ENCODE measurements at places on chromosomes 12 and 14.

DNA sequence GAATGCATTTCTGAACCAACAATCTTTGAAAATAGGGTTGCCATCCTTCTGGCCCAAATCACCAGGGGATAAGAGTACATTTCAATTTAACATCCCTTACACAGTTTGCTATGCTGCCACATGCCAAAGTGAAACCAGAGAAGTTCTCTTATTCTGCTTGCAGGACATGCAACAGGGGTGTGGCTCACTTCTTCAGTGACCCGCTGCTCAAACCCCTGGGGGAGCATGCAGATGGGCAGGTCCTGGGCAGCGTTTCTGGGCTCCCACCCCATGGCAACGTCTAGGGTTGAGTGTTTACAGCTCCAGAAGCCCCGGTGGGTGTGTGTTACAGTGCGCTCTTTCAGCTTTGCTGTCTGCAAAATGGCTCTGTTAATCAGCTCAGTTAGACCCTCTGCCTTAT is 1306.3 kb upstream of the TMEM132C start:
- DNase-seq: no peak

DNA sequence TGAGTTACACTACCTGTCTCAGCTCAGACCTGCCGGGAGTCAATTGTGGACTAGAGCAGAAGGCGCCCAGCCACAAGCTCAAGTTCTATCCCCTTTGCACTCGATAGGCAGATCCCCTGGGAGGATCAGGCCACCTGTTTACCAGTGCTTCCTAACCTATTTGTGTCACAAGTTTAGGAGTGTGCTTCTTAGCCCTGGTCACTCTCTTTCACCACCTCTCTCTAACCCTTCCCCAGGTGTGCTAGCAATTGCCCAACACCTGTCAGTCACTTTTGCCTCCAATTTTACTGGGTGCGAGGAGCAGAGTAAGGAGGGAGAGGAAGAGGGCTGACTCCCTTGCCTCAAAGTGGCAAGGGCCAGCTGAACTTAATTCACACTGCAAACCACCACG is 745 bp upstream of the NAA30 start:
- peak; percentile 26 for DNase-seq

GRCh38 chr12:114395755-114396152 is 10.2 kb downstream of the TBX5 start:
- DNase-seq: no peak

- DNase-seq: no peak
These were observed 27.9 kb upstream of the CCDC60 start for GRCh38 chr12:119306593-119306992.

- DNase-seq: no peak
These were observed at the start of gene GRIN2B for GRCh38 chr12:13981296-13981962. Gene GRIN2B (minus strand): TSS chr12:13981602. CDS start chr12:13866208, 115,394 bp downstream.

- no peak for DNase-seq
These were observed 6.2 kb upstream of the TCP11L2 start for GRCh38 chr12:106296179-106296877.

- DNase-seq: no peak
These were observed 5.1 kb upstream of the NUMB start for GRCh38 chr14:73463411-73463810.

DNA sequence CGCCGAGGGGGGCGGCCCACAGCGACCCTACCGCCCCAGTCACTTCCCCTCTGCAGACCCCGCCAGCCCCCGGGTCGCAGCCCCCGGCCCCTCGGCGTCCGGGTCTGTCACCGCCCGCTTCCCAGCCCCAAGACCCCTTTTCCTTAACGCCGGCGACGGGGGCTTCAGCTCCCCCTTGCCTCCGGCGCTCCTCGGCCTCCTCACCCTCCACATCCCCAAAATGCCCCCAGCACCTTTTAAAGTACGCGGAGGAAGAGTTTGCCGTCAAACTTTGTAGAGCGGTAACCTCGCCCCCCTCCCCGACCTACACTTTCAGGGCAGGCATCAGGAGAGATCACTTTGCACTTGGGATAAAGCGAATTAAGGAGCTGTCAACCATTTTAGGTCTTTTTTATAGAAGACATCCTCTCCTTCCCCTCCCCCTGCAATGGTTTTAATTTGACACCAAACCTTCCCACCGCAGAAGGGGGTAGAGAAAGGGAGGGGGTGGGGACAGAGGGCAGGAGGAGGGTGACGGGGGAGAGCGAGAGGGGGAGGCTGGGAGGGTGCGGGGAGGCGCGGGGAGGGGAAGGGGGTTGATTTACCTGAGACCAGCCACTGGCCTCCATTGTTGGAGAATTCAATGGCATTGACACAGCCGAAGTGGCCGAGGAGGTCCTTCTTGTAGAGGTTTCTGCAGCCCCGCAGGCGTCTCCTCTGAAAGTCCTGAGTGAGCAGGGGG is 578 bp downstream of the DCAF5 start:
- DNase-seq: peak; percentile 84

- DNase-seq: no peak
These were observed 9.8 kb downstream of the CD4 start for GRCh38 chr12:6799147-6799546.

DNA sequence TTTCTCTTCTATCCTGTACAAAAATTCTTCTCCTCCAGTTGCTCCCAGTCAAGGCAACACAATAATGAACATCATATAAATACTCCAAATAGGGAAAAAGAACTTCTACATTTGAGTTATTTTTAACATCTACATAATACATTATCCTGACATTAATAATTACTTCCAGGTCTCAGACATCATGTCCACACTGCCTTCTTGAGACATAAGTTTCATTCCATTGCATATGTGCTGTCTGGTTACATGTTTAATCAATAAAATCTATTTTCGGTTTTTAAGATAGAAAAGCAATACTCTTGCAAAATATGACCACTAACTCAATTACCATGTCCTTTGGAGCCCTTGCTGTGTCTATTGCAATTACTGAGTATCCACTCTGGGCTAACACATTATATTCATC is 881.9 kb downstream of the GALC start:
- no peak for DNase-seq

DNA sequence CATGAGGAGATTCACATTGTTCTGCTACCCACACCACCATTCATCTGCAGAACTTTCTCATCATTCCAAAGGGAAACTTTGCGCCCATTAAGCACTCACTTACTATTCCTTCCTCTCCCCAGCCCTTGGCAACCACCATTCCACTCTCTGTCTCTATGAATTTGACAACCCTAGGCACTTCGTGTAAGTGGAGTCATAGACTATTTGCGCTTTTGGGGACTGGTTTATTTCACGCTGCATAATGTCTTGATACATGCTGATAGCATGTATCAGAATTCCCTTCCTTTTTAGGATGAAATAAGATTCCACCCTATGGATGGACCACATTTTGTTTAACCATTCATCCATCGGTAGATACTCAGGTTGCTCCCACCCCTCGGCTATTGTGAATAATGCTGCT is 4.5 kb upstream of the EML1 start:
- DNase-seq: no peak
